ENCODE measurements at places on chromosomes 16 and 17. TPM values are rescaled to one million over a fixed set of nuclear protein-coding genes. Genes with fewer than 3 reads are reported as not detected.
A peak's percentile ranks its signal among the peaks of the same experiment; 100 is the strongest.

HBA1 gene
- not detected for total RNA-seq

RHBDL1 gene
- 0.05 TPM for total RNA-seq

- DNase-seq: no peak
Measured at GRCh38 chr16:51159865-51160264, 8.8 kb upstream of the SALL1 start.

DNA sequence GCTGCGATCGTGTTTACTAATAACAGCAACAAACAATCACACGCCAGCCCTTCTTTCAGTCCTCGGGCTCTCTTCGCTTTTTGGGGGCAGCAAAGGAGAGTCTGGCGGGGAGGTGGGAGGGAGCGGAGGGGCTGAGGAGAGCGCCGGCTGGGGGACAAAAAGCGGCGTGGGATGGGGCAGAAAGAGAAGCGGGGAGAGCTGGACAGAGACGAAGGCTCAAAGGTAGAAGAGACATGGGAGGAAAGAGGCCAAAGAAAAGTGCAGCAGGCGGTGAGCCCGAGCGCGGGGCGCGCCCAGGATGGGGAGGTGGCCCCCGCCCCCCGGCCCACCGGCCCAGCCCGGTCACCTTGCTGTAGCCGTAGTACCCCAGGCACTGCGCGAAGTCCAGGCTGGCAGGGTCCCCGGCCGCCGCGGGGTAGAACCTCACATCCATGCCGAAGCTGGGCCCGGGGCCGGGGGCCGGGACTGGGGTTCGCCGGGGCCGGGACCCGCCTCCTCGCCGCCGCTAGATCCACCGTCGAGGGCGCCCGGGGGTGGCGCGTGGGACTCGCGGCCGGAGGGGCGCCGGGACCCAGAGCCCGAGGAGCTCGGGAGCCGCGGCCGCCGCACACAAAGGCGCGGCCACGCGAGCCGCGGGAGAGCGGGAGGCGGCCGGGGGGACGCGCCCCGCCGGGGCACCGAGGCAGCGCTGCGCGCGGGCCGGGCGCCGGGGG, 496 bp downstream of the TOX3 start:
- no peak for DNase-seq

DNA sequence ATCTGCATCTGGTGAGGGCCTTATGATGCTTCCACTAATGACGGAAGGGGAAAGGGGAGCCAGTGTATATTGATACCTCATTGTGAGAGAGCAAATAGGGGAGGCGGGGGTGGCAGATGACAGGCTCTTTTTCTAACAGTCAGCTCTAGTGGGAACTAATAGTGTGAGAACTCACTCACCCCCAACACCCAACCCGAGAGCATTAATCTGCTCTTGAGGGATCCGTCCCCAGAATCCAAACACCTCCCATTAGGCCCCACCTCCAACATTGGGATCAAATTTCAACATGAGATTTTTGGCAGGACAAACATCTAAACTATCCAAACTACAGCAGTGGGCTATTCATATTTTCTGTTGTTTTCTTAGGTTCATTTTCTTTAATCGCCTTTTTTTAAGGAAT, 54.4 kb downstream of the BPTF start:
- DNase-seq: no peak

- DNase-seq: no peak
Measured at GRCh38 chr16:89386306-89387185, 103.8 kb downstream of the ANKRD11 start.

ABHD15 gene
- total RNA-seq: 8.1 TPM

PLD6 gene
- total RNA-seq: 1.4 TPM

DNA sequence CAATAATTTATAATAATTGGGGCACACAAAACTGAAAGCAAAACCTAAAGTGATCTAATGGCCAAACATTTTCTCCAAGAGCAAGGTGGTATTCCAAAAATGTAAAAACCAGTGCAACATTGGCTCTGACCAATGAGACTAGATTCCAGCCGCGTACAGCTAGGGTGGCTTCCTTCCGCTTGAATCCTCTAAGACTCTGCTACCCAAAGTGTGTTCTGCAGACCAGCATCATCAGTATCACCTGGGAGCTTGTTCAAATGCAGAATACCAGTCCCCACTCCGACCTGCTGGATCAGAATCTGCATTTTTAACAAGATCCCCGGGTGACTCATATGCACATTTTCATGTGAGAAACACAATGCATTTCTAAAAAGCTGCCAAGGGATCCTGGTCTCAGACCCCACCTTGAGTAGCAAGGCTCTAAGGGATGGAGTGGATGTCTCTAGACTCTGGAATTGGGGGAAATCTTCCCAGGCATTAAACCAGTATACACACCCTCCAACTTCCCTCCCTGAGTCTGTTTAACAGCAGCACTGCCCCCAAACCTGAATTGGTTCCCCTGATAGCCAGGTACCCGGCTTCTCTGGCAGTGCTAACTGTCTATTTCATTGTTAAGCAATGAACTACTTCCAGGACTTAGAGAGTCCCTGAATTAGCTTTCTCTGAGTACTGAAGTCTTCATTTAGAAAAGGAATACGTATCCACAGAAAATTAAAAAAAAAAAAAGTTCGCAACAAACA, 118.2 kb downstream of the HS3ST2 start:
- DNase-seq: no peak

DNA sequence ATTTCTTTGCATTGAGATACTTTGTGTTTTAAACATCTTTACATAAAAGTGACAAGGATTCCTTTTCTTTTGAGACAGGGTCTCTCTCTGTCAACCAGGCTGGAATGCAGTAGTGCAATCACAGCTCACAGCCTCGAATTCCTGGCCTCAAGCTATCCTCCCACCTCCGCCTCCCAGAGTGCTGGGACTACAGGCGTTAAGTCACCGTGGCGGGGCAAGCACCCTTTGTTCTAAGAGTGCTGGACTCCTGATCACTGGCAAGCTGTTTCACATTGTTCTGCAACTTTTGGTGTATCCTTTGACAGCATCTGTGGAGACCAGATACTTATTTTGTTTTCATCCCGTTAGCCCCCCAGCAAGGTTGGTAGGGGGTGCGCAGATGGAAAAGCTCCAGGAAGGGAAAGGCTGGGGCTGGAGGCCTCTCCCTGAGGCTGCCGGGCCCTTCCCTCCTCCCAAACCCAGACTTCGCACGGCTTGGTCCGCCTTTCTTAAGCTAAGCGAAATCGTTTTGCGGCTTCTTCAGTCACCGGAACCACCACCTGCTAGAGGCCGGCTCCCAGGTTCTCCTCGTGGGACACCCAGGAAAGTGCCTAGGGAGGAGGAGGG, 1.1 kb downstream of the ST6GALNAC2 start:
- no peak for DNase-seq

ACE gene
- 155 TPM for total RNA-seq

DNA sequence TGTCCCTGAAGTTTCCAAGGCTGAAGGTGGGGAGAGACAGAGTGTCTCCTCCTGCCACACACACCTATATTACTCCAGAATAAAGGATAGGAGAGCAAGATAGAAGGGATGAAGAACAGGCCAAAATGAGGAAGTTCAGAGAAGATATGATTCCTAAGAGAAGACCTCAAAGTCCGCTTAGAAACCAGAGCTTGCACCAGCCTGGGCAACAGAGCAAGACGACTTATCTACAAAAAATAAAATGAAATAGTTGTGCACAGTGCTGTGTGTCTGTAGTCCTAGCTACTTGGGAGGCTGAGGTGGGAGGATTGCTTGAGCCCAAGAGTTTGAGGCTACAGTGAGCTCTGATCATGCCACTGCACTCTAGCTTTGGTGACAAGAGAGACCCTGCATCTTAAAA, 128.2 kb downstream of the HS3ST3B1 start:
- no peak for DNase-seq

SMTNL2 gene
- under 0.01 TPM for total RNA-seq

DNA sequence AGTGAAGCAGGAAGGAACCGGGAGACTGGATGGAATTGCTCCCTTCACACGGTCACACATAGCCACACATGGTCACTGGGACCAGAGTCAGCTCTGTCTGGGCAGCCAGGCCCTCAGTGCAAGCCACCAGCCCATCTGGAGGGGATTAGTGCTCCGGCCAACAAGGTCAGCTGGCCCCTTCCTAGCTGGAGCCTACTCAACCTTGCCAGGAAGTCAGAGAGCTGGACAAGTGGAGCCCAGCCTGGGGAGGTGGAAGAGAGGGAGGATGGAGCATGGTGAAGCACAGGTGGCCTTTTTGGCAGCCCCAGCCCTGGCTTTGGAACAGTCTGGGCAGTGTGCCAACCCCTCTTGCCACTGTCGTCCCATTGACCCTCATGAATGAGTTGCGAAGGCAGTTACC, 3.7 kb upstream of the CACNA1G start:
- DNase-seq: no peak

- no peak for DNase-seq
Measured at GRCh38 chr16:83627996-83628395, 179.8 kb upstream of the HSBP1 start.

UTS2R gene
- not detected for total RNA-seq

- peak; percentile 94 for DNase-seq
Measured at GRCh38 chr16:30409125-30410060, 2.0 kb downstream of the ZNF771 start.
